ENCODE measurements at places on chromosomes 6 and 20. TPM values are rescaled to one million over a fixed set of nuclear protein-coding genes. Genes with fewer than 3 reads are reported as not detected.

DNA sequence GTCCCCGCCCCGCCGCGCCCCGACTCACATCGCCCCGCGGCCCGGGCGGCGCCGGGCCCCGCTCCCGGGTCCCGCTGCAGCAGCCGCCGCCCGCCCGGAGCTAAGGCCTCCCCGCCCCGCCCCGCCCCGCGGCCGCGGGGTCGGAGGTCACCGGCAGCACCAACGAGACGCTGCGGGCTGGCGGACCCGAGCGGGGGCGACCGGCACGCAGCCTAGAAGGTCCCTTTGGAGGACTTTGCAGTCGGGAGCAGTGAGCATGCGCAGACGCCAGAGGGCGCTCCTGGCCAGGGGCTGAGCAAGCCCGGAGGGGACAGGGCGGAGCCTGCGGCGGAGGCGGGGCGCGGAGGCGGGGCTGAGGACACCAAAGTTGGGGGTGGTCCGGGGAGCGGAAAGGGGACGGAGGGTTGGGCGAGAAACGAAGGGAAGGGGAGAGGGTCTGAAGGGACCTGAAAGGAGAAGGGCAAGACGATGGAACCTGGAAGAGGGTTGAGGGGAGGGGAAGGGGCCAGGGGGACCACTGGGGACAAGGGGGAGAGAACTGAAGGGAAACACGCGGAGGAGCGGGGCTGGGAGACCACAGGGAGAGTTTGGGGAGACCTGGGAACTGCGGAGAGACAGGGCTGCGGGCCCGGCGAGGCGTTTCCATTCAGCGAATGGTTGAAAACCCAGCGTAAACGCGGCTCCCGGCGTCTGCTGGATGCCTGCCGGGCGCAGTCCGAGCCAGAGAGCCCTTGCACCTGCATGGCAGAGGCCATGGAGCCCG is at the start of gene FRS3:
Gene FRS3, minus strand, starts transcription at position 113 of the 763 bp plus-strand sequence. CDS start 2,913 bp downstream, outside the sequence.
- peak; percentile 99 for DNase-seq

DNA sequence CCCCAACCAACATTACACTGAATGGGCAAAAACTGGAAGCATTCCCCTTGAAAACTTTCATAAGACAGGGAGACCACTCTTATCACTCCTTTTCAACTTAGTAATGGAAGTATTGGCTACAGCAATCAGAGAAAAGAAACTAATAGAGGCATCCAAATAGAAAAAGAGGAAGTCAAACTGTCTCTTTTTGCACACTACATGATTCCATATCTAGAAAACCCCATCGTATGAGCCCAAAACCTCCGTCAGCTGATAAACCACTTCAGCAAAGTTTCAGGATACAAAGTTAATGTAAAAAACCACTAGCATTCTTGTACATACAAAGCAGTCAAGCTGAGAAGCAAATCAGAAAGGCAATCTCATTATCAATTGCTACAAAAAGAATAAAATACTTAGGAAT is 580.4 kb upstream of the PTCHD4 start:
- DNase-seq = no peak

DNA sequence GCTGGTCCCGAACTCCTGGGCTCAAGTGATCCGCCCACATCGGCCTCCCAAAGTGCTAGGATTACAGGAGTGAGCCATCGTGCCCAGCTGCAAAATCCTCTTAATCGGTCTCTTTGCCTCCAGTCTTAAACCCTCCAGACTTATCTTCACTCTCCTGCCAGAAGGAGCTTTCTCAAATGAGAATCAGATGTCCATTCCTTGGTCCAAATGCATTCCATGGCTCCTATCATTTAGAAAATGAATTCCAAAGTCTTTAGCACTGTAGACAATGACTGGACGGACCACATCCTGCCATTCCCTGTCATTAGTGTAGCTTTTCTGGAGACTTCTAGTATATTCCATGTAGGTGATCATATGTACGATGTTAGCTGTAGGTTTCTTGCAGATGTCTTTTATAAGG is 141.9 kb downstream of the ID4 start:
- no peak for DNase-seq

DNA sequence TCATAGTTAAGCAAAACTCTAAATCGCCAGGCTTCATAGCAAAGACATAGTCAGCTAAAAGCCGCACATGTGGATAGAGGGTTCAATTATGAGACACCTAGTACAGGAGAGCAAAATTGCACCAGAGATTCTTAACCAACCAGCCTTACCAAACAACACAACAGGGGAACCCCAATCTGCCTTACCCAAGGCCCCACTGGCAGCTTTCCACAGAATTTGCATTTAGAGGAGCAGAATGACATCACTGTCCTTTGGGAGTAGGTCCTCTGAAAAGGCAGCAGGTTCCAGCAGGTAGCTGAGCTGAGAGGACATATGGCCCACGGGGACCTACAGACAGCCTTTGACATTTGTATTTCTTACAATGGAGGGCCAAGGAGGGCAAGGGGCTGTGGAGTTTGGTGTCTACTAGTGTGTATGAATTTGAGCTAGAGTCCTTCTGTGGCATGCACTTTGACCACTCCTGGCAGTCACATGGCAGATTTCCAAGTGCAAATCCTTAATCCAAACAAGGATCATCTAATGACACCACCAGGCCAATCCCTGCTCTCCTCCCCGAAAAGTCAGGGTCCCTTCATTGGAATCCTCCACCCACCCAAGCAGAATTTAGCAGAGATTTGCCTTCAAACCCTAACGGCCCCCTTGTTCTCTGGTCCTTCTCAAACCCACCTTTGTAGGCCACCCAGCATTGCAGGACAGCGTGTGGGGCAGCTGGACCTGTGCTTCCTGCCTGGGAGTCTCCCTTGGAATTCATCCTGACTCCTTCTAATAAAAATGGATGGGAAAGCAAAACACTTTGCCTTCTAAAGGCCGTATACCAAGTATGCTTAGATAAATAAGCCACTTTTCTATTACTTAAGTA is 171.2 kb upstream of the SUPT3H start:
- DNase-seq = no peak

- no peak for DNase-seq
Observed at GRCh38 chr6:53735896-53736295, 58.9 kb upstream of the LRRC1 start.

- no peak for DNase-seq
Observed at GRCh38 chr20:44455126-44455525, 20.5 kb upstream of the TTPAL start.

DNA sequence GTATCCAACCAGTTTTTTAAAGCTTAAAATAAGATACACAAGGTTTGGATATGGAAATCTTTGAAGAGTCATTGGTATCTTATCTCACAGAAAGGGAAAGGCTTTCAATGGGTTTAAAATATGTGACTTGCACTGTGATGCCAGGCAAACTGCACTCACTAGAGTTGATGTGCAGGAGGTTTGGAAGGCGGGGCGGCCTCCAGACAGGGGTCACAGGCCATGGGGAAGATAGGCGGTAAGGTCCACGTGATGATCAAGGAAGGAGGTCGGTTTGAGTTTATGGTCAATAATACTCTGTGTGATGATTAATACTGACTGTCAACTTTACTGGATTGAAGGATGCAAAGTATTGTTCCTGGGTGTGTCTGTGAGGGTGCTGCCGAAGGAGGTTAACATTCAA is 9.5 kb upstream of the RAMACL start:
- DNase-seq = no peak

EYA4 gene
- total RNA-seq = not detected

DNA sequence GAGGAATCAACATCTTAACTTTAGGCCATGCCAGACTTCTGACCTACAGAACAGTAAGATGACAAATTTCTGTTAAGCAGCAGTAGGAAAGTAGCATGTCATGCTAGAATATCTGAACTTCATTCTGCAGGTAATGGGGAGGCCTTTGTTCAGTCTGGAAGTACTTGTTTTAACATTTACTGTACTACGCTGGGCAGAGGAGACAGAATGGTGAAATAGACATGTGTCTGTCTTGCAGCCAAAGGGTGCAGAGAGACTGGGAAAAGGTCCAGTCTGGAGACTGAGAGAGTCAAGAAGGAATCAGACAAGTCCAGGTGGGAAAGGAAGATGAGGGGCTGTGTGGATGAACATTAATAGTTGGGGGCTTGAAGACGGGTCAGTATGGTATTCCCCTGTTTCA is 17.5 kb upstream of the ZBTB2 start:
- no peak for DNase-seq

IL17F gene
- not detected for total RNA-seq

SLC17A4 gene
- total RNA-seq = not detected

GRCh38 chr6:37788259-37788658 is 31.3 kb upstream of the ZFAND3 start:
- no peak for DNase-seq

DNA sequence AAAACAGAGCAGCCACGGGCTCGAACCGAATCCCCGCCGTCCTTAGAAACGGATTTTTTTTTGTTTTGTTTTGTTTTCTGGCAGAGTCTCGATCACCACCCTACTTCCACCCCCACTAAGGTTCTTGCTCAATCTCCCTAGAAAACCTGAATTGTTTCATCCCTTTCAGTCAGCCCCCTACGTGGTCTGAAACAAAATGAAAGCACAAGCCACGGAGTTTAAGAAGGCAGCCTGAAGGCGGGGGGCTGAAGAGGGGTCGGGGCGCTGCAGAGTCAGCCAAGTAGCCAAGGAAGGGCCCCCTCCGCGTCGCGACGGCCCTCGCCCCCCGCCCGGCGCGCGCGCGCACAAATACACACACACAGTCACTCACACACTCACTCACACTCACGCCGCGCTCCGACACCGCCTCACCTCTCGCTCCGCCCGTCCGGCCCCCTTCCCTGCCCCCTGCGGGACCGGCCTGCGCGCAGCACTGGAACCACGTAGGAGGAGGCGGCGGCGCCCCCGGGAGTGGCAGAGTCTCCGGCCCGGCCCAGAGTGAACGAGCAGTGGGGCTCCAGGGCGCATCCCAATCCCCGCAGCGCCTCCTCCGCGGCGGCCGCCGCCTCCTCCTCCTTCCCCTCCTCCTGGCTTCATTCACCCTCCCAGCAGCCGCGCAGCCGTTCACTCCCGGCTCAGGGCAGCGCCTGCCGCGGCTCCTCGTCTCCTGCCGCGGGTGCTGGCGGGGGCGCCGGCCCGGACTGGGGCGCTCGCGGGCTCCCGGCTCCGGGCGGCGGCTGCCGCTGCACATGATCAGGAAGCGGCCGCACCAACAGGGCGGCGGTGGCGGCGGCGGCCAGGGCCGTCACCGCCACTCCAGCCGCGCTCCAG is 1.4 kb downstream of the ATXN1 start:
- DNase-seq = peak; percentile 81

SS18L1 gene
- 26.0 TPM for total RNA-seq

GSTA4 gene
- total RNA-seq = 2.5 TPM

GRCh38 chr6:37125774-37126492 is 44.0 kb upstream of the PIM1 start:
- DNase-seq = no peak

NUP43 gene
- total RNA-seq = 23.5 TPM

PPIL6 gene
- 0.28 TPM for total RNA-seq

CLVS2 gene
- total RNA-seq = not detected

- DNase-seq = no peak
Observed at GRCh38 chr6:3480009-3480408, 23.2 kb upstream of the SLC22A23 start.

GRCh38 chr20:62671765-62672164 is 29.5 kb downstream of the SLCO4A1 start:
- DNase-seq = no peak

DNA sequence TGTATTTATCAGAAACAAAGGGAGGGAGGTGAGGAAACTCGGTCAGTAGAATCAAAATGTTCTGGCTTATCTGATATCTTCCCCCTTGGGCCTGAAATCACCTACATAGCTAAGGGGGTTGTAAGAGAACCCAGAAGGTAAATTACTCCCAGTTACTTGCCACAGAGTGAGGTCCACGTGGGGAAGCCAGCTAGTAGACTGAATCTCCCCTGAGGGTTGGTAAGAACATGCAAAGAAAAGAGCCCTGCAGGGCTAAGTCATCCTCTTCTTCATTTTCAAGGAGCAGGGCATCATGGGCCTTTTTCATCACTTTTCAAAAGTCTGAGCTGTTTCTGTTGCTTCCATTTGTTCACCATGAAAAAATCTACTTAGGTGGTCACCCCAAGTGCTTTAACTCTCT is 115.4 kb downstream of the QRSL1 start:
- no peak for DNase-seq

DNA sequence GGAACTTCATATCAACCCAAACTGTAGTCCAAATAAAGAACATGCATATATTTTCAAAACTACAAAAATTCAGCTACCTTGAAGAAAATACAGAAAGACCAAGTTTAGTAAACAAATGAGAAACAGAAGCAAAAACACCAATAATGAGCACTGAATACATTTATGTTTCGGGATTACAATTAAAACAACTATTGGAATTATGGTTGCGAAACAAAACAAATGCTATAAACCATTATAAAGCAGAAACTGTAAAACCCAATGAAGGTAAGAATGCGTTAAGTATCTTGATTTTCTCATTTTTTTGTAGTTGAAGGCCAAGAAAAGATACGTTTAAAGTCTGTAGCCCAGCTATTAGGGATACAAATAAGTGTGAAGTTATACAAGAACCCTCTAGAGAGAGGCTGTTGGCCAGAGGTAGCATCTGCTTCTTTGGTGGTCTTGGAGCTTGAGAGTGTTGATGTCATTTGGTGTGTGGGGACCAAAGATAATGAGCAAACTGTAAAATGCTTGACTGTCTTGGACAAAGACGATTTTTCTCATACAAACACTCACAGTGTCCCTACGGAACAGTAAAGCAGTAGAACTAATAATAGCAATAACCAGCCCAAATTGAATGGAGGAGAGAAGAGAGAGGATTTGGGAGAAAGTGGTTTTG is 111.5 kb downstream of the PRND start:
- no peak for DNase-seq

MLN gene
- not detected for total RNA-seq

DNA sequence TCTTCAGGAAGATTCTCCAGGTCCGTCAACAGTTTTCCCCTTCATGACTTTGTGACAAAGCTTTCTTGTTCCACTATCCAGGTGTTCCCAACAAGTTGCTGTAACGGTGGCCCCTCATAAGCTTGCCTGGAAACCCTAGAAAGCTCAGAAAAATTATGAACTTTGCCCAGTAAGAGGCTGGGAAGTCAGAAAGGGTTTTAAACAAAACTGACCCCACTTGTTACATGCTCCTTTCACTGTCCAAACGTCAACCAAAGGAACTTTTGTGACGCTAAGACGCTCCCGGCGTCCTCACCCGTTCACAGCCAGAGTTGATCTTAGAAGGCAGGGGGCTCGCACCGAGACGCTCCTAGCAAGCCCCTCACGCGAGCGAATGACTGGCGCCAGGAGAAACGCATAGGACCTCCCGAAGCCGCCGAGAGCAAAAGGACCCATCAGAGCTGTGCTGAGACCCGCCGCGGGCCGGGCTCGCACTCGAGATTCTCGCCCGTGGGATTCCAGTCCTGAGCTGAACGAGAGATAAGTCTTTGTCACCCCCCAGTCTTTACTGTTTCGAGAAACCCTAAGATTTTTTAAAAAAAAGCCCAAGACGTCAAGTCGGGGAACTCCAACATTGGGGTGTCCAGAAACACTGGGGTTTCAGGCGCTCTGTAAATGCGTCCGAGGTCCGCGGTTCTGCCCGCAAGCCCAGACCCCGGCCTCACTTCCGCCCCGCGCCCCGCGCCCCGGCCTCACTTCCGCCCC is 544 bp upstream of the ACAT2 start:
- no peak for DNase-seq

VWA7 gene
- 2.4 TPM for total RNA-seq

- no peak for DNase-seq
Observed at GRCh38 chr20:34171640-34172039, 59.6 kb upstream of the EIF2S2 start.
